ENCODE measurements at places on chromosomes 13 and 19. TPM values are rescaled to one million over a fixed set of nuclear protein-coding genes. Genes with fewer than 3 reads are reported as not detected.

Gene THSD1
- total RNA-seq = 1.6 TPM

Gene ZNF583
- total RNA-seq = 12.4 TPM

Gene EID2B
- total RNA-seq = 3.2 TPM

Gene SAE1
- 362 TPM for total RNA-seq

Gene ZNF28
- 11.3 TPM for total RNA-seq

- no peak for DNase-seq
Observed at GRCh38 chr13:51849145-51850101, 4.4 kb upstream of the TMEM272 start.

GRCh38 chr13:99367106-99367616, 60.0 kb upstream of the GPR183 start:
- no peak for DNase-seq

- DNase-seq = no peak
Observed at GRCh38 chr19:28933039-28933438, 279.9 kb downstream of the UQCRFS1 start.

- DNase-seq = peak; percentile 68
Observed at GRCh38 chr13:97030705-97031452, 36.6 kb upstream of the OXGR1 start.

GRCh38 chr13:36920616-36921185, 663 bp upstream of the SMAD9 start:
- DNase-seq = no peak

- no peak for DNase-seq
Observed at GRCh38 chr19:9903336-9903735, 33.0 kb downstream of the OLFM2 start.

DNA sequence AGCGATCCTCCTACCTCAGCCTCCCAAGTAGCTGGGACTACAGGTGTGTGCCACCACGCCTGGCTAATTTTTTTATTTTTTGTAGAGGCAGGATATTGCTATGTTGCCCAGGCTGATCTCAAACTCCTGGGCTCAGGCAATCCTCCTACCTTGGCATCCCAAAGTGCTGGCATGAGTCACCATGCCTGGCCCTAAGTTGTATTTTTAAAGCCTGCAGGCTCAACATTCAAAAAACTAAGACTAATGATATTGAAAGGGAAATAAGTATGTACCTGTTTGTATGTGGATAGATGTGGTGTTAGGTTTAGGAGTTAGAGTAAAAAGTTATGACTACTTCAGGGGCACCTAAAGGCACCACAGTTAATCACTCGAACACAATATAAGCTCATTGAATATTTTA, 5.4 kb upstream of the IPO5 start:
- DNase-seq = no peak

- no peak for DNase-seq
Observed at GRCh38 chr19:2227415-2228156, 8.5 kb downstream of the PLEKHJ1 start.

Data from H4 (cell line).